ENCODE measurements at places on chromosomes 3 and 15.

GRCh38 chr3:189143321-189143720 is 28.4 kb upstream of the TPRG1 start:
- DNase-seq = no peak

DNA sequence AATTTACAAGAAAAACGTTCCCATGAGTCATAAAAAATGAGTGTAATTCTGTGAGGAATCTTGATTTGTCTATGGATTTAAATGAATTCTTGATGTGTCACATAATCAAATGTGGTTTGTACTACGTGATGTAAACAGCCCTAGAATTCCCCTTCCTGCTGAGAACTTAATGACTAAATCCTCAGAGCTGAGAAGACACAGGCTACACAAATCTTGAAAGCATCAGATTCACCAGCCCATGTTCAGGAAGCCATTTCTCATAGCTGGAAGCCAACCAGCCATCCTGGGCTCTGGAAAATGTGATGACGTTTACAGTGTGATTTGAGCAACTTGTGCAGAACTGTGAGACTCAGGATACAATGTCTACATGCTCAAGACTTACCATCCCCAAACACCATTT is 193.7 kb upstream of the MME start:
- DNase-seq = no peak

DNA sequence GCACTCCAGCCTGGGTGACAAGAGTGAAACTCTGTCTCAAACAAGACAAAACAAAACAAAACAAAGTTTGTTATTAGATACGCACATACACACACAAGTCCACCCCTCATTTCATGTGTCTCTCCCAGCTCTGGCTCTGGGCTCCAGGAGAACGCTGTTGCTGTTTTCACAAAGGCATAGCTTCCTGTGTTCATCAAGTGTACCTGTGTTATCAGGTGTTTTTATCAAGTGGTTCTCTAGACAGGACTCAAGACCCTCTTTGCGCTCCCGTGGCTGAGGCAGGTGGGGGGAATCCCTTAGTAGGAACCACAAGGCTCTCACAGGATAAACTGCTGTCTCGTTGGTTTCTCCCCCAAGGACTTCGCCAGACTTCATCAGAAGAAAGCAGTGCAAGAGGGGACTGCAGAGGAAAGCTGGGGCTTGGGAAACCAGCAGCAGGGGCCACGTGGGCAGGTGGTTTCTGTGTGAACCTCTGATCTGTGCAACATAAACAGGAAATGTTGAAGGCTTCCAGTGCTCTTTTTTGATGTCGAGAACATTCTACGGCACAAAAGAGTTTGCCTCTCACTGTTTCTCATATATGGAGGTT is 6.9 kb upstream of the PPP1R2 start:
- no peak for DNase-seq

DNA sequence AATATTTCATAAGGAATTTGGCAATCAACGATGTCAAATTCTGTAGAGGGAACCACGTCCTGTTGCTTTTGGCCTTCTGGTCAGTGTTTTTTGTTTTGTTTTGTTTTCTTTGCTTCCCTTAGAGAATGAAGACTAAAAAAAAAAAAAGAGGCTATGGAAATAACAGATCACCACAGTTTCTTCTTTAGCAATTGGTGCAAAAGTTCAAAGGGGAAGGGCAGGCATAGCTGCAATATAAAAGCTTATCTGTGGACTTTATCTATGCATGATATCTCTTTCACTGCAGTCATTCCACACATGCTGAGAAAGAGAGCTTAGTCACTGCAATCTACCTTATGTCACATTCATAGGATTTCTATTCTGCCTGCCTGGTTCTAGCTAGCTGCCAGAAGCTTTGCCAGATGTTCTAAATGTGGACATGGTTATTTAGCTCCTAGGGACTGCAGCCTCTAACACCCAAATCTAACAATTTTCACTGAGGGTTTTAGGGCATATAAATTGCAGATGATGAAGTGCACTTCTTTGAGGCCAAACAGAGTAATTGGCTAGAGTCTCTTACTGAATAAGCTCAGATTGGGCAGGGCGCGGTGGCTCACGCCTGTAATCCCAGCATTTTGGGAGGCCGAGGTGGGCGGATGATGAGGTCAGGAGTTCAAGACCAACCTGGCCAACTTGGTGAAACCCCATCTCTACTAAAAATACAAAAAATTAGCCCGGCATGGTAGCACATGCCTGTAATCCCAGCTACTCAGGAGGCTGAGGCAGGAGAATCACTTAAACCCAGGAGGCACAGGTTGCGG is 637.2 kb downstream of the NTRK3 start:
- DNase-seq = no peak

DNA sequence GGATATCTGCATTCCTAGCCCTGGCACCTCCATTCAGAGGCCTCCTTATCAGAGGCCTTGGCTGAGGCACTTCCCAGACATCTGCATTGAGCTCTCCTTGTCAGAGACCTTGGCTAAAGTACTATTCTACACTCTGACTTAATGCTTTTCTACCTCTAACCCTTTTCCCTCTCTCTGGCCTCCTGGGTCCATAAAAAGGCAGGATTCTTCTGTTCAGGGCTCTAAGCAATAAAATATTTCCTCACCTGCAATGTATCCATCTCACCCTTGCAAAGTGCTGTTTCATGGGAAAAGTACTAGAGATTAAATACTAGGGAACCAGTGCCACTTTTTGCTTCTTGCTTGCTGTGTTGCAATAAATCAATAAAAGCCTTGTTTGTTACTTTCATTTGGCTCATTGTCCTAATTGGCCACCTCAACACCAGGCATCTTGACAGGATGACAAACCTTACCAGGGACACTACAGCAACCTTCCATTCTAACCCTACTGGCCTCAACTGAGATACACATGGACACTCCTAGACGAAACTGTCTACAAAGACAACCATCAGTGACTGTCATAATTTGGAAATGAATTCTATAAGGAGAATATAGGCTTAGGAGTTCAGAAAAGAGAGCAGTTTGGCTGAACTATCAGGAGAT is 106.5 kb upstream of the SETMAR start:
- no peak for DNase-seq

DNA sequence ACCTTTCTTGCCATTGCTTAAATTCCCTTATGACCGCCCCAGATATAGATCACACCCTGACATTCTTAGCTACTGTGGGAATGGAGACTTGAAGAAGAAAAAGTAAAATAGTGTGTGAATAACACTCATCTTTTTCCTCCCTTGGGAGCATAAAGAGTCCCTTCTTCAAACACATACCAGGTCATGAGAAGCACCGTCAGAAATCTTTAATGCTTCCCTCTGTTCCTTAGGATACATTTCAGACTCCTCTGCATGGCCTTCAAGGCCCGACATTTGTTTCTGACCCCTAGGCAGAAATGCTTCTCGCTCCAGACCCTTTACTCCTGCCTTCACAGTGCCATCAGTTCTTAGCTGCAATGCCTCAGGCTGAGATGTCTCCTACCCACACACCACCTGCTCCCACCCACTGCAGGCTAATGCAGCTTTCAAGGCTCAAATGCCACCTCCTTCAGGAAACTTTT is 143.8 kb upstream of the IL12A start:
- DNase-seq = no peak

DNA sequence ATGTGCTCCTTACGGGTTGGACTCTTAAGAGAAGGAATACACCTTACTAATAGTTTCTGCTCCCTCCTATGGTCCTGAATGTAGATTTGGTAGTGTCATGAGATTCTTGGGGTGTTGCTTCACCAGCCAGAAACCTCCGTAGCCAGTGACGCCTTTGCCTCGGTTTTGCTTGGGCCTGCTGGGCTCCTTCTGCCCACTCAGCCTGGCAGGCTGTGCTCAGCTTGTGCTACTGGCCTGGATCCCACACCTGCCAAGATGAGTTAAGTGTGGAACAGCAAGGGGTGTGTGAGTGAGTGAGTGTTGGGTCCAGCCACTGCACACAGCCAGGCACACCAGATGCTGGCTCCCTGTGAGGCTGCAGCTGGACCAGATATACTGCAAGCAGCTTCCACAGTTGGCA is 560.1 kb downstream of the NLGN1 start:
- no peak for DNase-seq

GRCh38 chr3:118991775-118992174 is 42.9 kb downstream of the IGSF11 start:
- DNase-seq = peak; percentile 82

- DNase-seq = no peak
These were observed 61.7 kb upstream of the AKAP13 start for GRCh38 chr15:85318732-85319076.

Measured in testis (tissue), 5 donors.